Fibroblast of skin of right quadriceps (primary cell): ENCODE measurements at places on chromosomes 13 and 19.

GRCh38 chr13:43245374-43245964 is 222.1 kb downstream of the DNAJC15 start:
- DNase-seq: peak; percentile 93

GRCh38 chr19:3849092-3849491 is 19.7 kb downstream of the ZFR2 start:
- no peak for DNase-seq

GRCh38 chr13:76833441-76833954 is 52.7 kb downstream of the KCTD12 start:
- no peak for DNase-seq

GRCh38 chr13:50015258-50015657 is at the start of gene KCNRG:
TSS of gene KCNRG (plus strand) at chr13:50015444. CDS start at chr13:50015494, 50 bp downstream.
- no peak for DNase-seq

DNA sequence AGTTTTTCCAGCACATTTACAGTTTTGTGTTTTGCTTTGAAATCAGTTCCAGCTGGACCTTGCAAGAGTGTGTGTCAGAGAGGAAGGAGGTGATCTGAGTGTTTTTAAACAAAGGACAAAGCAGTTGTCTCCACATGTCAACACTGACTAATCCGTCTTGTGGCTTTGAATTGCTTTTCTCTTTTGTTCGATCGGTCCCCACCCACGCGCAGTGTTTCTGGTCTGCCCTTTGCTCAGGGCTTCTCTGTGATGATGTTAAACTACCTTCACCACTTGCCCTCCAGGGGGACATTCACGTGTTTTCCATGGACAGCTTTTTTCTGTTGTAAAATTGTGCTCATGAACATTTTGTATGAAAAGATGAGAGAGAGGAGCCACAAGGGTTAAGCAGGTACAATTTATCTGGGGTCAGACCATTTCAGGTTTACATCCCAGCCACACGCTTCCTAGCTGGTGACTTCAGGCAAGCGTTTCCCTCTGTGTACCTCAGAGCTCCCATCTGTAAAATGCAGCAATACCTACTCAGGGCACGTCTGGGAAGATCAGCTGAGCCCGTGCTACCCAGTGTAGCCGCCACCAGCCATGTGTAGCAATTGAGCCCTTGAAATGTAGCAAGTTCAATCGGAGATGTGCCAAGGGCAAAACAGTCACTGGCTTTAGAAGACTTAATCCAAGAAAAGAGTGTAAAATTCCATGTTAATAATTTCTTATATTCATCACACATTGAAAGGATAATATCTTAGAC is 13.5 kb upstream of the PLA2G4C start:
- peak; percentile 47 for DNase-seq

DNA sequence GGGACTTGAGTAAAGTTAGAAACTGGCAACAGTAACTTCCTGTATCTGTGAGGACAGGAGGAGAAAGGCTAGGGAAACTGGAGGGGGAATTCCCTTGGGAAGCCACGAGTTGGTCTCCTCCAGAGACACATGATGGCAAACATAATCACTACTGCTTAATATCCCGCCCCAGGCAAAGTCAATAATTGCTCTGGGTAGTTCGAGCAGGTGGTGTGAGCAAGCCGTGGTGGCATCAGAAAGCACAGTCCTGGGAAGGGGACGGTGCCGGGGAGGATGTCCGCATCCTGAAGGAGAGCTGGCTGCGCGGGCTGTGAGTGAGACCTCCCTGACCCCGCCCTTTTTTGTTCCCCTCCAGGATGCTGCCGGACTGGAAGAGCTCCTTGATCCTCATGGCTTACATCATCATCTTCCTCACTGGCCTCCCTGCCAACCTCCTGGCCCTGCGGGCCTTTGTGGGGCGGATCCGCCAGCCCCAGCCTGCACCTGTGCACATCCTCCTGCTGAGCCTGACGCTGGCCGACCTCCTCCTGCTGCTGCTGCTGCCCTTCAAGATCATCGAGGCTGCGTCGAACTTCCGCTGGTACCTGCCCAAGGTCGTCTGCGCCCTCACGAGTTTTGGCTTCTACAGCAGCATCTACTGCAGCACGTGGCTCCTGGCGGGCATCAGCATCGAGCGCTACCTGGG is 1.4 kb downstream of the FFAR2 start:
- no peak for DNase-seq

DNA sequence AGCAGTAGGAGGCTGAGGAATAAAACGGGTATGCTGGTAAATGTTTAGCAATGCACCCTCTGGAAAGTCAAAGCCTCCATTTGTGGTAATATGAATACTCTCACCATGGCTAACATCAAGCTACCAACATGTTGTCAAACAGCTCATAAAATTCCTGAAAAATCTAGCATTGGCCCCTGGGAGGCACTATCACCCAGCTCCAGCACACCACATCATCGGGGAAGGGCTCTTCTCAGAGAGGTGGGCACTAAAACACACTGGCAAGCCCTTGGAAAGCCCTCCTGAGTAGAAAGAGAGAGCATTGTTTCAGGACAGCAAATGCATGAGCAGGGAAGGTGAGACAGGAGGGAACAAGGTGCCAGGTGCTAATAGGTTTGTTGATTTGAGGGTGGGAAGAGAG is 53.9 kb upstream of the FLT1 start:
- no peak for DNase-seq

- peak; percentile 95 for DNase-seq
Observed at GRCh38 chr13:31767175-31767900, 28.0 kb downstream of the RXFP2 start.

- no peak for DNase-seq
Observed at GRCh38 chr19:38319421-38320258, at the start of gene KCNK6. TSS of gene KCNK6 (plus strand) at chr19:38319845. CDS start at chr19:38319951, 106 bp downstream.

DNA sequence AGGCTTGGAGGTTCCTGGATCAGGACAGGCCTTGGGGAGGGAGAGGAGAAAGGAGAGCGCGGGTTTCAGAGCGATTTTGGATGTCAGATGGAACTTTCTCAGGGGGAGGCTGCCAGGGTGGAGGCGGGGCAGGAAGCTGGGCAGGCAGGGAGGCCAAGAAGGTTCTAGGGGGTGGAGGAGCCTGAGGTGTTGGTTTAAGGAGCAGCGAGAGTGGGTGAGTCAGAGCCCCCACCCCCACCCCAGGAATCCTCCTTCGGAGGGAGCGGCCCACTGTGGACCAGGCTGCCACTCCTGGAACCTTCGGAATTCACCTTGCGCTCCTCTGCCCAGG is 15.9 kb upstream of the NOP53 start:
- peak; percentile 88 for DNase-seq

DNA sequence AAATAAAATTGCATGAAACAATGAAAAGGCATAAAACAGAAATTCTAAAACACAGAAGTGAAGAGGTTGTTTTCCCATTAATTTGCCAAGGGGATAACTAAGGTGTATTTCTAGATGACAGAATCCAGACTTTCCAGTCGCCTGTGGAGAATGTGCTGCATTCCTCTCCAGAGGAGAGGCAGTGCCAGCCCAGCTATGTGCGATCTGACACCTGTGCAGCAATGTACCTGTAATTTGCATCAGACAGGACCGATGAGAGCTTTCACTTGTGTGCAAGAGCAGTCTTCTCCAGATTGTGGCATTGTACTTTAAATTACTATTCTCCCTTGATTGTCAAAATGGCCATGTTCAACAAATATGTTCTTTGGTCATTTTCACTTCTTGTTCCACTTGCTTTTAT is 1037.9 kb downstream of the EFNB2 start:
- no peak for DNase-seq

- DNase-seq: no peak
Observed at GRCh38 chr13:107376341-107377125, 808.6 kb upstream of the ARGLU1 start.

GRCh38 chr19:13231663-13232062 is 81.5 kb downstream of the IER2 start:
- DNase-seq: no peak

GRCh38 chr13:38943231-38943630 is 47.4 kb downstream of the STOML3 start:
- no peak for DNase-seq

DNA sequence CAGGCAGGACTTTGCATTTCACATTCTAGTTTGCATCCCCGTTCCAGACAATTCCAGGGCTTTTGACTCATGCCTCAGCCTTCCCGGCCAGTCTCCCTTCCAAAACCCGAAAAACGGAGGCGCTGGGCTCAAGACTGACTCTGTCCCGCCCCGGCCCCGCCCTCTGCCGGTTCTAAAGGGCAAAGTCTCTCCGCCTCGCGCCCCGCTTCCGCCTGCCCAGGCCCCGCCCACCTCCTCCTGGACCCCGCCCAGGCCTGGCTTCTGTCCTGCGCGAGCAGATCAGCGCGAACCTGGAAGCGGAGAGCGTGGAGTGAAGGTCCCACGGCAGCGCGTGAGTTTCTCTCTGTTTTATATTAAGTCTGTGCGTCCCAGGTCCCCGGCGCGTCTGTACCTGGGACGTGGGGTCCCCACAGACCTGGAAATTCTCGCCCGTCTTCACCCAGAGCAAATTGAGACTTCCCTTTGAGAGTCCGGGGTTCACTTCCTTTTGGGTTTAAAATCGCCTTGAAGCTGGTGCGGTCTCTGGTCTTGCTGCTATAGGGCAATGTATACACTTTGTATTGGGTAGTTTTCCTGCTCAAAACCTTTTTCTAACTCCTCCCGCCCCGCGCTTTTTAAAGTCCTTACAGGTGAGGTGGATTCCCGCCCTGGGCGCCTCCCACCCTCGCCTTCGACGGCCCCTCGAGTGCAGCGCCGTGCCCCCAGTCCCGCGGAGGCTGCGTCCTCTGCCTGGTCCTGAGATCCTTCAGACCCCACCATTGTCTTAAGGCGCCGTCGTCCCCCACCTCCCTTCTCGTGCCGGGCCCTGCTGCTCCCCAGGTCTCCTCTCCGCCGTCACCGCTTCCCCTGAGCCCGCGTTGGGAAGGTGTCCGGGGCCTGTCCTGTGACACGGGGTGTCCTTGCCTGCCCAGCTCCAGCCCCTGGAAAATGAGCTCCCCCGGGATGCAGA is 31.2 kb downstream of the ZNF701 start:
- peak; percentile 86 for DNase-seq

- DNase-seq: peak; percentile 5
Observed at GRCh38 chr13:70172946-70173597, 64.8 kb upstream of the KLHL1 start.

- DNase-seq: peak; percentile 51
Observed at GRCh38 chr13:73428137-73428536, 369.3 kb downstream of the KLF5 start.

GRCh38 chr19:5128251-5128935 is 159.5 kb downstream of the KDM4B start:
- DNase-seq: peak; percentile 51

- DNase-seq: no peak
Observed at GRCh38 chr13:35471706-35472322, 4.7 kb downstream of the MAB21L1 start.

DNA sequence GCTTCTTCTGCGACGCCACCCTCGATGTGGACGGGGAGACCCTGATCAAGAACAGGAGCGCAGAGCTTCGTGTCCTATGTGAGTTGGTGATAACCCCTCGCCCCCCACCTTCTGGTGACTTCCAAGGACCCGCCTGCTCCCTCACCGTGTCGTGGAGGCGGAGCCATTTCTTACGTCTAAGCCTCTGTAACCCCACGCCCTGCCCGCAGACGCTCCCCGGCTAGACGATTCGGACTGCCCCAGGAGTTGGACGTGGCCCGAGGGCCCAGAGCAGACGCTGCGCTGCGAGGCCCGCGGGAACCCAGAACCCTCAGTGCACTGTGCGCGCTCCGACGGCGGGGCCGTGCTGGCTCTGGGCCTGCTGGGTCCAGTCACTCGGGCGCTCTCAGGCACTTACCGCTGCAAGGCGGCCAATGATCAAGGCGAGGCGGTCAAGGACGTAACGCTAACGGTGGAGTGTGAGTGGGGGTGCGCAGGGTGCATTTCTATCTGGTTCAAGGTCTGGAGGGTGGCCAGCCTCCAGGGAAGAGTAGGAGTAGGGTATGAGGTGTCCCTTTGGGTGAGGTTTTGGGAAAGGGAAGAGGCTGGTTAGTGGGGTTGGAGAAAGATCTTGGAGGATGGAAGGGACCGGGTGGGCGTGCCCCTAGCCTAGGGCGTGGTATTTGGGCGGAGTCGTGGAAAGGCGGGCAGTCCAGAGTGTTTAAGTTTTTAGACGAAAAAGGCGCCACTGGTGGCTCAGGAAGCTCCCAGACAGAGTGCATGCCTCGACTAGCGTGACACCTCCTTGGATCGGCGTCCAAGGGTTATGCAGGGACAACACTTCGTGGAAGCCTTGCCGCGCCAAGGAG is 3.3 kb downstream of the ICAM5 start:
- DNase-seq: no peak

DNA sequence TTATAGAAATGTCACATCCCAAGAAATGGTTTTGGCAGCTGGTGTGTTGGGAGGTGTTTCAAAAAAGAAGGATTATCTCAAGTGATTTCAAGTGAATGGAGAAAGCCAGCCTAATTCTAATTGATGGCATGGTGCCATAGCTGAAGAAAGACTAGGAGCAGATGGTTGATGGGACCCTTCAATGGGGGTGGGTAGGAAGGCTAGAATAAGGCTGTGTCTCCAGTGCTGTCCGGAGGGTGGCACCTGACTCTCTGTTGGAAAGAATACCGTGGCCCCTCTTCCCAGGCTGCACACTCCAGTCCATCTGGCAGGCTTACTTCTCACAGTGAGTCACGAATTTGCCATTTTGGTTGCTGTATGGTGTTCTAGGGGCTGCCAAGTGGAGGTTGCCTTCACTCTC is 51.0 kb upstream of the GPR12 start:
- DNase-seq: no peak

DNA sequence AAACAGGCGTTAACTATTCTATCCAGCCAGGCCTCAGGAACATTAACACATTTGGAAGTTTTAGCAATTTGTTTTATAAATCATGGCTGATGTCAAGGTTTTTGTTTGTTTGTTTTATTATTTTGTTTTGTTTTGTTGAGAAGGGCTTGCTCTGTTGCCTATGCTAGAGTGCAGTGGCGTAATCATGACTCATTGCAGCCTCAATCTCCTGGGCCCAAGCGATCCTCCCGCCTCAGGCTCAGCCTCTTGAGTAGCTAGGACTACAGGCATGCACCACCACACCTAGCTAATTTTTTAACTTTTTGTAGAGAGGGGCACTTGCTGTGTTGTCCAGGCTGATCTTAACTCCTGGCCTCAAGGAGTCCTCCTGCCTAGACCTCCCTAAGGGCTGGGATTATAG is 28.3 kb downstream of the NUP58 start:
- DNase-seq: peak; percentile 10

DNA sequence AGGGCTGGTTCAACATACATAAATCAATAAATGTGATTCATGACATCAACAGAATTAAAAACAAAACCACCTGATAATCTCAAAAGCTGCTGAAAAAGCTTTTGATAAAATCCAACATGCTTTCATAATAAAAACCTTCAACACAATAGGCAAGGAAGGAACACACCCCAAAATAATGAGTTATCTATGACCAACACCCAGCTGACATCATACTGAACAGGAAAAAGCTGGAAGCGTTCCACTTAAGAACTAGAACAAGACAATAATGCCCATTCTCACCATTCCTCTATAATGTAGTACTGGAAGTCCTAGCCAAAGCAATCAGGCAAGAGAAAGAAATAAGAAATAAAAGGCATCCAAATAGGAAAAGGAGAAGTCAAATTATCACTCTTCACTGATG is 116.2 kb upstream of the FREM2 start:
- DNase-seq: no peak

DNA sequence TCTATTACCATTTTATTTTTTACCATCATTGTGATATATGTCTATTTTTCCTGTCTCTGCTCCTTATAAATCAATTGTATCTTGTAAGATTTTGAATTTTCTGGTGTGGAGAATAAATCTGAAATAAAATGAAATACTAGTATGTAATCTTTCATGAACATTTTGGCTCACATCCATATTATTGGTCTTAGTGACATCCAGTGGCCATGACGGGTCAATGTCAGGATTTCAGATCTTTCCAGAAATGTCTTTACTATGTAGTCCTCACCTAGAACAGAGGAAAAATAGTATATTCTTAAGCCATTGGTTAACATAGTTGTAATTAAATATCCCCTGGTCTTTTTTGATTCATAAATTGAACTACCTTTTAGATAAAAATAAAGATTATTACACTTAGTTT is 109.8 kb upstream of the GPC6 start:
- DNase-seq: no peak
